ENCODE measurements at places on chromosomes 5 and 9.
A peak's percentile ranks its signal among the peaks of the same experiment; 100 is the strongest.

- no peak for DNase-seq
Measured at GRCh38 chr5:126723643-126724042, 53.3 kb upstream of the LMNB1 start.

GRCh38 chr5:31516802-31517201 is 15.1 kb downstream of the DROSHA start:
- DNase-seq: no peak

GRCh38 chr5:84373506-84373905 is 11.2 kb downstream of the EDIL3 start:
- no peak for DNase-seq

DNA sequence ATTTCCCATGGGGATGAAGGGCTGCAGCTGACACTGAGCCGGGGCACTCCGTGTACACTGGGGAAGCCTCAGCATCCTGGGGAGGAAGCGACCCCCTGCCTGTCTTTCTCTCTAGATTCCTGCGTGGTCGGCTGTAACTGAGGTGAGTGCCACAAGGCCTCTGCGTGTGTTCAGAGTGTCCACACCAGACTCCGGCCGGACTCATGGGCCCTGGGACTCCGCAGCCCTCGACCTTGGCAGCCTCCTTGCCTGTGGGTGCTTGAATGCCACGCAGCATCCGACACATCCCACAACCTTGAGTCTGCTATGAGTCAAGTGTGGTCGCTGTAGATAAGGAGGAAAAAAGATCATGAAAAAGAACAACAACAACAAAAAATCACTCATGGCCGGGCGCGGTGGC is 23.4 kb downstream of the PAEP start:
- DNase-seq: no peak

DNA sequence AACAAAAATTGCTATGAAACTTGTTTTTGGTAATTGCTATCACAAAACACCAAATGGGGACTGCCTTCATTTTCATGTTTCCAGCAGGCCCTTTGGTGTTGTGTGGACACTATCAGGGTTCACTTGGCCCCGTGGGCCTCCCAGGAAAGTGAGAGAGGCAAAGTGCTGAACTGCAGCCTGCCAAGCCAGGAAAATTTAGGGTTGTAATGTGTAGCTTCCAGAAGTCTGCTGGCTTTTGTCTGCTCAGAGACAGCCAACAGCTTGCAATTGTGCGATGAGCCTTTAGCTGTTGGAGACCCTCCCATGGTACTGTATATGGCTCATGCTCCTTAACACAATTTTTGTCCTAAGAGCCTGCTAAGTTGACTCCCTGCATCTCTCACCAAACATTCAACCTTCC is 105.7 kb upstream of the EQTN start:
- no peak for DNase-seq

DNA sequence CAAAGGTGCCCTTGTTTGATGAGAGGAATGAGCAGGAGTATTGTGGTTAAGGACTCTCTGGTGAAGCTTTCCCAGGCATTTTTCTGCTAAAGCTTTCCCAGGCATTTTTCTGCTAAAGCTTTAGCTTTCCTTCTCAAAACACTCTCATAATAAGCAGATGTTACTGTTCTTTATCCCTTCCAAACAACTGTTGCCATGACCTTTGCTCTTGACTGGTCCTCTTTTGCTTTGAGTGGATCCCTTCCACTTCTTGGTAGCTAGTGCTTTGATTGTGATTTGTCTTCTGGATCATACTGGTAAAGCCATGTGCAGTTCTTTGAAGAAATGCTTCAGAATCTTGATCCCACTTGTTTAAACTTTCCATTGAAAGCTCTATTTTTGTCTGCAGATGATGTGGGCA is 85.8 kb downstream of the GPBP1 start:
- no peak for DNase-seq

- DNase-seq: no peak
Measured at GRCh38 chr5:123700624-123701287, 188.8 kb downstream of the CSNK1G3 start.

DNA sequence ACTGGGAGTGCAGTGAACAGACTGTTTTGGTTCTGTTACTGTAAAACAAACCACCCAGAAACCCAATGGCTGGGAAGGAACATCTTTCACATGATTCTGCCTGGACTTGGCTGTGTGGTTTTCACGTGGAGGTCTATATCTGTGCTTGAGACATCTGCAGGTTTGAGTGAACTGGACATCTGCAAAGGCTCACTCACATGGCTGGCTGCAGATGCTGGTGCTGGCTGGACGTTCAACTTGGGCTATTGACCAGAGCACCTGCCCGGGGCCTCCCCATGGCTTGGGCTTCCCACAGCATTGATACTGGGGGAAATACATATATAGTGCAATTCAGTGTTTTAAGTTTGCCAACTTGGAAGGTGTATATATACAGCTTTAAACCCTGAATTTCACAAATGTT is 6.8 kb downstream of the CTSL start:
- DNase-seq: no peak

DNA sequence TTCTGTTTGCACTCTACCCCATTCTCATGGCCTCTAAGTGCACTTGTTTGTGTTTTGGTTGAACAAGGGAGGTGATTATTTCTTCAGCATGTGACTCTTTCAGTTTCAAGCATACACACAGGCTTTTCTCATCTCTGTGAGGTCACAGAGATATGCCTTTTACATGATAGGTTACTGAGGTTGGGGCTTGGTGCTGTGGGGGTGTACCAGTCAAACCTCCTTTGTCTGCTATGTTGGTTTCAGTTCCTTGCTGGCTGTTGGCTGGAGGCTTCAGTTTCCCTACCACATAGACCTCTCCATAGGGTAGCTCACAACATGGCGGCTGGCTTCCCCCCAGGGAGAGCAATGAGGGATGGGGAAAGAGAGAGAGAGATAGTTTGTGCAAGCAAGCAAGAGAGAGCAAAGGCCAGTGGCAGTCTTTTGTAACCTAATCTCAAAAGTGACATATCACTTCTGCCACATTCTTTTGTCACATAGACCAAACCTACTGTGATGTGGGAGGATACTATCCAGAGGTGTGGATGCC is 96.7 kb upstream of the SEMA6A start:
- no peak for DNase-seq

DNA sequence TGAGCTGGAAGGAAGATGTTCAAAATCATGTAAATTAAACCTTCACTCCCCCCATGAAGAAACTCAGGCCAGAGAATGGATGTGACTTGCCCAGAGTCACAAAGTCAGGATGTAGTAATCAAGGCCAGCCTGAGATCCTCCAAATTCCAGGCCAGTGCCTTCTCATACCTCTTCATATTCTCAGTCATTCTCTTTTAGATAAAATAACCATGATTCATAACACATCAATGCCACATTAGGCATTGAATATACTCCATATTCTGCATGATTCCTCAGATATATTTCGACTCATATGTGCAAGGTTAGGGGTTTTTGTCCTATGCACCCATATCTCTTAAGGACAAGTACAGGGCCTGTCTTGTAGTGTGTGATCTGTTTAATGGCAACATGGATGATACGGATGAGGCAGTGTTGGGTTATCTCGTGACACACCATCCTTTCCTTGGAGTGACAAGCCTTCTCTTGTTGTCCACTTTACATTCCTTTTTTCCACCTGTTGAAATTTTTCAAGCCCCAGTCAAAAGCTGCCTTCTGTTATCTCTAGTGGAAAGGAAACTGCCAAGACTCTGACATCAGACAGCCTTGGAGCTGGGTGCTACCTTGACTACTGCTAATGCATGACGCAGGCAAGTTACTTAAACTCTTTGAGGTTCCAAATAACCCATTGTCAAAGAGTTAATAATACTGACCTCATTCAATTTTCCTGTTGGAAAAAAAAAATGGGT is 227.5 kb upstream of the NR4A3 start:
- no peak for DNase-seq

GRCh38 chr5:150582241-150583109 is 58.0 kb upstream of the SYNPO start:
- no peak for DNase-seq

DNA sequence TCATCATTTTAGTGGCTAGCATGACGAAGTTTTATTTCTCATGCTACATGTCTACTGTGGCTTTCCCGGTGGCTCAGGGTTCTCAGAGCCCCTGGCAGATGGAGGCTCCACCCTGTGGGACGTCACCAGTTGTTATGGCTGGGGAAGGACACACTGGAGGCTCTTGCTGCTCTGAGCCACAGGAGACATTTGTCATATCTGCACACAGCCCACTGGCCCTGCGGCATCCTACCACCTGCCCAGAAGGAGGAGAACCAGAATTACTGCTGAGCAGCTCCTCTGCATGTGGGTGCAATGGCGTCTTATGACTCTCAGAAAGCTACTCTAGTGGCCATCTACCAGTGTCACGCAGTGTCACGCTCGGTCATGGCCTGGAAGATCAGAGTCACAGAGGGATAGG is 6.6 kb downstream of the OR13J1 start:
- no peak for DNase-seq

GRCh38 chr9:127953768-127954505 is 16.3 kb upstream of the DPM2 start:
- peak; percentile 60 for DNase-seq

DNA sequence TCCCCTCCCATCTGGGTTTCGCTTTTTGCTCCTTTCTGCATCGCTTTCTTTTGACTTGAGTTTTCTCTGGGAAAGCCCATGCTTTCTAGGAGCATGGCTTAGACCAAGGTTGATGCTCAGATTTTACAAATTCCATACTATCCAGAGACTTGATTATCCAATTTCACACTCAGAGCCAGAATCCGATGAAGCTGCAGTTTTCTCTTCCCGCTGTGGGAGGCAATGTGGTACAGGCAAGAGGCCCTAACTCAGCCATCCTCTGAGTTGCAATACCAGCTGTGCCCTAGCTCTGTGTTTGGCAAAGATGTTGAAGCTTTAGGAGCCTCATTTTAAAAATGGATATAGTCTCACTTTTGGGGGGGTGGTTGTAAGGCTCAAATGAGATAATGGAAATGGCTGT is 85.1 kb downstream of the BRINP1 start:
- no peak for DNase-seq
